GM13976 (cell line): ENCODE measurements at places on chromosomes 16 and 17.
A peak's percentile ranks its signal among the peaks of the same experiment; 100 is the strongest.

DNA sequence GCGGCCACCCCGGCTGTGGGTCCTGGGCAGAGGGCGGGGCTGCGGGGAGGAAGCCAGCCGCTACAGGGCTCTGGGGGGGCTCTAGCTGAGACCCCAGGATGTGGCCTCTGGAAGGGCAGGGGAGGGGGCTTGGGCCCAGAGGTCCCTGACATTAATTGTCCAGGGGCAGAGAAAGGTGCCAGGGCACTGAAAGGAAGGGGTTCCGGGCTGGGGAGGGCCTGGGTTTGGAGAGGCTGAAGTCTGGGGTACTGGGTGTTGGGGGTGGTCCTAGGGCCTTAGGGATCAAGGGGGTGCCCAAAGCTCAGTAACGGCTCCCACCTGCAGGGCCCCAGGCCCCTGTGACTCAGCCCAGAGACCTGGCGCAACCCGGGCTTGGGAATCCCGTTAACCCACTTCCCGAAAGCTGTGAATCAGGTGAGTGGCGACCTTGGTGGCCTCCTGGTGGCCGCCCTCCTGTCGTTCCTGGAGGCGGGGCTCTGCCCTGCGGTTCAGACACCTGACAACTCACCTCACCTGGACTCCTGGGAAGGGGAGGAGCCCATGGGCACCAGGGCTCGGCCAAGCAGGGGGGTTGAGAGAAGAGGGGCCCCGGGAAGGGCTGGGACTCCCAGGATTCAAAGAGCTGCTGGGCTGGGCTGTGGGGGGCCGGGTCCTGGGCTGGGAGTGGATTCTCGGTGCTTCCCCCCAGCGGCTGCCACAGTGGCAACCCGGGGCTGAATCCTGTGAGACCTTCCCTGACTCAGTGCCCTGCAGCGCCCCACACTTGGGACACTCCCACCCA, 465 bp upstream of the PRSS22 start:
- peak; percentile 28 for DNase-seq

DNA sequence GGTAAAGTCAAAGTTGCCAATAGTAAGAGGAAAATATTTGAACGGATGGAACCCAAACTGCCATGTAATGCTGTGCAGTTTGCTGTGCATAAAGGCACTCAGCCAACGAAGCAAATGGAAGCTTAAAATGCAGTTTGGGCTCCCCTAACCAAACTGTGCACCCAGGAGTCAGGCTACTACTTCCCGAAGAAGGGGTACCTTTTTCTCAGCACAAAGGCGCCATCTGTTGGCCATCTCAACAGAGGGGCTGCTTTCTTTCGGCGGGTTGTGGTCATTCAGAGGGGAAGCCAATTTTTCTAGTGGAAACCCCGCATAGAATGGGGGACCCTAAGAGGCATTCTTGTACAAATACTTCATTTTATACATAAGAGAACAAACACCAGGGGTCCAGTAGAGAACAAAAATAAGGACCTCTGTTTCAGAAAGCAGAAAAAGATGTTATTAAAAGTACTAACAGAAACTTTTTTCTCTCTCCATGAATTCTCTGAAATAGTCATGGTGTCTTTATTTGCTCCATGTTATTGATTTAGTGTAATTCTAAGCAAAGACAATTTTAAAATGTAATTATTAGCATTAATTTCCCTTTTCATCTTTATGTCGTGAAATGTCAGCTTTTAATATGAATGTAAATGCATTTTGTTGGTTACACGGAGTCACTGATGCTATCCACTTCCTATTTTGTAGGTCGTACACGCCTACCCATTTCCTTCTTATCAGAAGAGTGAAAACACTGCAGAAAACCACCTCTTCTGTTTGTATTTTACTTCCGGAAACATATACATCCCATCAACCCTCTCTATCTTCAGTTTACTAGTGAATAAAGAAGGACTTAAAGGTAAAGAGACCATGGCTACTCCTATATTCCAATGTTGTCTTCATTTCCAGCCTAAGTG, 453.3 kb downstream of the KCNJ2 start:
- DNase-seq = peak; percentile 41

GRCh38 chr16:69123910-69124309, 8.5 kb downstream of the CHTF8 start:
- peak; percentile 69 for DNase-seq

DNA sequence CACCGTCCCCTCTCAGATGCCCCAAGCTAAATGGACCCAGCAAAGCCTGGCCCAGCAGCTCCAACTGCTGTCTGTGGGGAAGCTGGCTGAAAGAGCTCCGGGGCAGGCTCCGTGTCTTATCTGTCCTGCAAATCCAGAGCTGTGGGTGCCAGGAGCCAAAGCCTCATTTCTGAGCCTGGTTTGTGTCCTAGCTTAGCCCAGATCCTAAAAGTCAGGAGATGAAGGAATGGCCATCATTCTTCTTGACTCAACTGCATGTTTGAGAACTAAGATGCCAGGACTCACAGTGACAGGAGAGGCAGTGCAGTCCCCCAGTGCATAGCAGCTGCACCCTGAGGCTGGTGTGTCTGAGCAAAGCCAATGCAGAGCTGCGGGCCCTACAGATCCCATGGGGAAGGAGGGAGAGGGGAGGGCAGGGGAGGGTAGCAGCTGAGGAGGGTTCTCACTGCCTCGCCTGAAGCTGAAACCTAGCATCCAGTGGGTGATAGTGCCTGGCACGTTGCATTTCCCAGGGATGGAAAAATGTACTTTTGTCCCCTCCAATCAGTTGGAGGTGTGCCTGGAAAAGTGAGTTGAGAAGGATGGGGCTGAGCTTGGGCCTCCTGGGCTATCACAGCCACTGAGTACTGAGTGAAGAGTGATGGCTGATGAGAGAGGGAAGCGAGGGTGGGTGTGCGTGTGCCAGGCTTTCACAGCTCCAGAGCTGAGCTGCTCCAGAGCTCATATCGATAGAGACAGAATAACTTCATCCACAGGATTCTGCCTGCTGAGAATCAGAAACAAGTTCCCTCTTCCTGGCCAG, 24.5 kb upstream of the CD300E start:
- no peak for DNase-seq

DNA sequence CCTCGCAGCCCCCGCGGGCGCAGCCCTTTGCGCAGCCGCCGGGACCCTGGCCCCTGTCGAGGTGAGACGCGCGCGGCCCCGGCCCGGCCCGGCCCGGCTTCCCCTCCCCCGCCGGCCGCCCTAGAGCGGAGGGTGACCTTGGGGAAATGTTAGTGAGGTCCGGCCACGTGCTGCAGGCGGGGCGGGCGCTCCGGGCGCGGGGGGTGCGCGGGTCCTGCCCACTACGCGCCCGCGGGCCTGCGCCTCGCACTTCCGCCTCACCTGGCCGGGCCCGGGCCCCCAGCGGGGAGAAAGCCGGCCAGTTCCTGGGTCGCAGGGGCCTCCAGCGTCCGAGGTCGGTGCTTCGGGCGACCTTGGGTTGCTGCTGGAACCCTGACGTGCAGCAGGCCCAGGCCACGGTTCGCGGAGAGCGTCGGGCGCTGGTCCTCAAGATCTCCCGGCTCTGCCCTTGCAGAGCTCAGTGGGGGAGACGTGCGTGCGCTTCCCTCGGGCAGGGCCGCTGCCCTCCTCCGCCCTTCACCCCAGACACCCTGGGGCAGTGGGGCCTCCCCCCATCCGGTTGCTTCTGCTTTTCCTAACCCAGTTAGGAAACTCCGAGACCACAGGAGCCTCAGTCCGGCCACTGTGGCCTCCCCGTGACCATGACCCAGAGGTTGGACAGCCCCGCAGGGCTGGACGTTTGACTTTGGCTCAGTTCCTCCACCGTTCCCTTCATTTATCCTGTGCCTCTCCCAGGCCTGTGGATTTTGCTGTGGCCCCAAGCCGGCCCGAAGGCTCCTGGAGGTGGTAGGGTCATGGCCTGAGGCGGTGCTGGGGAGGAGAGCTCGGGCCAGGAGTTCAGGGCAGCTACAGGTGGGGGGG, 791 bp downstream of the MCRIP2 start:
- DNase-seq = peak; percentile 74

DNA sequence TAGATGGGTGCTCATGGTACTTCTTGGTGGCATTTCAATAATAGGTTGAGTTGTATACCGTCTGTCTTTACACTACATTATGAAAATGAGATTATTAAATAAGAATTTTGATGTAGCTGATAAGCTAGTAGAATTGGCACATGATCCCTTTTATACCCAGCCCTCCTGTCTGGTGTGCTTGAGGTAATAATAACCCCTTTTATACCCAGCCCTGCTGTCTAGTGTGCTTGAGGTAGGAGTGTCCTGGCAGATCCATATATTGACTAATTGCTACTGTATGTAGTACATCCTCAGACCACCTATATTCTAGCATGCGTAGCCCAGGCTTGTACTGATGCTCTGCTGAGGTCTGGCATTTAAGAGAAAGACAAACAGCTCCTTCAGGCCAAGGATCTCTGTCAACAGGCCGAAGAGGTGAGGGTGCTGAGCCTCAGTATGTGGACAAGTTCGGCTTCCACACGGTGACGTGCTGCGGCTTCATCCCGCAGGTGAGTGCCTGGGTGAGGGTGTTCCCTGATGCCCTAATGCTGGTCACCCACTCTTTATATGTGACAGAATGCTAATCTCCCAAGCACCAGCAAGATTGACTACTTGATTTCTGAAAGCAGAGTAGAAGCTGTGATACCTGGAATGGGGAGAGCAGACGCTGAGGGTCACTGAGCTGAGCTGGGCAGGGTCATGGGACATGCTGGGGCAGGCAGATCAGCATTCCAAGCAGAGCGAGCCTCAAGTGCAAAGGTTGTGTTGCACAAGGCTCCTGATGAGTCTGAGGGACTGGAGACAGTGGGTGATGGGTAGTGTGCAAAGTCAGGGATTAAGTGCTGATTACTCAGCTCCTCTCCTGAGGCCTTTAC, 5.7 kb downstream of the FN3K start:
- DNase-seq = no peak

DNA sequence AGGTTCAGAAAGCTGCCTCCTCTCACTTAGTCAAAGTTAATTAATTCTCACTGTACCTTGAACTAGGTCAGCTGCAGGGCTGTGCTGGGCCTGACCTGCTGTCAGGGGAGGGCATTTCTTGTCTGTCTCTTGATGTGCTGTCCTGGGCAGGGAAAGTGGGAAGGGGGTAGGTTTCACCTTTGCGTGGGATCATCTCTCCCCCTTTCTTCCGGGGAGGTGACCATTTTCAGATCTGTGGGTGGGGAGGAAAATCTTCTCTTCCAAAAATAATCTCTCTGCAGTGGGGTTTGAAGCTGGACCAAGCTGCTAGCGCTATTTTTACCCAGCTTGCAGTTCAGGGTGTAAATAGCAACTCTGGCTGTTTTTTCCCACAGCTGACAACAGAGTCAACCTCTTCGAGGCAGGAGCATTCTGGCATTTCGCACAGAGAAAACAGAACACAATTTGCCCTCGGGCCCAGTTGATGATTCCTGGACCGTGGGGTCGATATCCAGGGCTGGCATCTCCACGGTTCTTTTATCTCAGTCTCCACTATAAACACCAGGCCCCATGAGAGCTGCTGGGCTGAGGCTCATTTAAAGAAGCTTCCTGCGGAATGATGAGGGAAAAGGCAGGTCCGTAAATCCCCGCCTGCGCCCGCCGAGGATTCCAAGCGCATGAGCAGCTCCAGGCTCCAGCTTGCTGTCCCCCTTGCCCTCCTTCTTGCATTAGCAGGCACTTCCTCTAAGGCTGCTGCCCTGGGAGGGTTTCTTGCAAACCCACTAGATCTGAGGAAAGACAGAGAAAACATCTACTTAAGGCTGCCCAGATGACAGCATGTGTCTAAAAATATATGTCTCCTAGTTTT, 93.9 kb downstream of the YPEL2 start:
- DNase-seq = peak; percentile 52
